ENCODE measurements at places on chromosomes 1 and 21.

DNA sequence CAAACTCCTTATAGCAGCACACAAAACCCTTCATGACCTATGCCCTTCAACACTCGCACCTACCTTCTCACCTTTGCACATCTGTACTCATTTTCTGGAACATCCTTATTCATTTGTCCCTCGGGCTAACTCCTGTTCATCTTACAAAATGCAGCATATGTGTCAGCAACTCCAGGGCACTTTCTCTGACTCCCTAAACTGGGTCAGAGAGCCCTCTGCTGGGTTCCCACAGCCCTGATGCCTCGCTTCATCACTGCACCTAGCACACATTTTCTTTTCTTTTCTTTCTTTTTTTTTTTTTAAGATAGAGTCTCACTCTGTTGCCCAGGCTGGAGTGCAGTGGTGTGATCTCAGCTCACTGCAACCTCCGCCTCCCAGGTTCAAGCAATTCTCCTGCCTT, 54.0 kb downstream of the RAB3B start:
- peak; percentile 32 for DNase-seq

GRCh38 chr1:222634180-222635013, 16.5 kb downstream of the MIA3 start:
- DNase-seq, result peak; percentile 59

GRCh38 chr1:62177621-62178020, 17.0 kb upstream of the L1TD1 start:
- no peak for DNase-seq

- DNase-seq, result no peak
Measured at GRCh38 chr1:115530407-115530806, 111.4 kb upstream of the VANGL1 start.

GRCh38 chr21:29185172-29185571, 54.7 kb downstream of the MAP3K7CL start:
- DNase-seq, result no peak

- DNase-seq, result no peak
Measured at GRCh38 chr1:44661781-44662682, 12.2 kb downstream of the TMEM53 start.

DNA sequence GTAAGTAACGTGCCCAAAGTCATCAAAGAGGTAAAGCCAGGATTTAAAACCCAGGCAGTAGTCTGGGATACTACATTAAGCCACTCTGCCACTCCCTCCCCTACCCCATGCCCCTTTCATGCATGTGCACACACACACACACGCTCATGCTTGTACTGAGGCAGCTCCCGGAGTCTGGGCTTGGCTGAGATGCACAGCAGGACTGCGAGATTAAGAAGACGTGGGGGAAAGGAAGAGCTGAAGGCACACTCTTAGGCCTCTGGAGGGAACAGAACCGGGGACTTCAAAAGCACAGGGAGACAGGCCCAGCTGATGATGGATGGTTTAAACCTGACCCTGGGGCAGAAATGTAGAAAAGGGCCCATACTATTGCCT, 98.3 kb downstream of the GLIS1 start:
- no peak for DNase-seq

DNA sequence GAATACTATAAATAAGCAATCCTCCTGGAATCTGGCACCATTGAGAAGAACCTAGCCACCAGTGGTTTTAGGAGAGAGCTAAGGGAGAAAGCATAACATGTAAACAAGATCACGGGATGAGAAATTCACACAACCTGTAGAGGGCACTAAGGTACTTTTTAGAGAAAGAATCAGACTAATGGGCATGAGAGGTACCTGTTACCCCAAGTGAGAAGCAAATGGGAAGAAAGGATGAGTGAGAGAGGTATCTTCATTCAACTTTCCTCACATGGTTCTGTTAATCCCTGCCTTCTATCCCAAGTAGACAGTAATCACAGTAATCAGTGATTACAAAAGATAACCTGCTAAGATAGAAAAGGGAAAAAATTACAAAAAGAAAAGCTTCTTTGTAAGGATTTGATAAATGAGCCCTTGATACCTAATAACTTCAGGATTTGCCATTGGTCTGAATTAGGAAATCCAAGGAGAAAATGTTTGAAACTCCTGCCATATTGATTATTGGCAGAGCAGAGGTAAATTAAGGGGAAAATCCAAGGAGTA, 251.1 kb upstream of the ADGRL2 start:
- peak; percentile 45 for DNase-seq

Data from RWPE1 (cell line).